ENCODE measurements at places on chromosomes 2 and 18.
A peak's percentile ranks its signal among the peaks of the same experiment; 100 is the strongest.

DNA sequence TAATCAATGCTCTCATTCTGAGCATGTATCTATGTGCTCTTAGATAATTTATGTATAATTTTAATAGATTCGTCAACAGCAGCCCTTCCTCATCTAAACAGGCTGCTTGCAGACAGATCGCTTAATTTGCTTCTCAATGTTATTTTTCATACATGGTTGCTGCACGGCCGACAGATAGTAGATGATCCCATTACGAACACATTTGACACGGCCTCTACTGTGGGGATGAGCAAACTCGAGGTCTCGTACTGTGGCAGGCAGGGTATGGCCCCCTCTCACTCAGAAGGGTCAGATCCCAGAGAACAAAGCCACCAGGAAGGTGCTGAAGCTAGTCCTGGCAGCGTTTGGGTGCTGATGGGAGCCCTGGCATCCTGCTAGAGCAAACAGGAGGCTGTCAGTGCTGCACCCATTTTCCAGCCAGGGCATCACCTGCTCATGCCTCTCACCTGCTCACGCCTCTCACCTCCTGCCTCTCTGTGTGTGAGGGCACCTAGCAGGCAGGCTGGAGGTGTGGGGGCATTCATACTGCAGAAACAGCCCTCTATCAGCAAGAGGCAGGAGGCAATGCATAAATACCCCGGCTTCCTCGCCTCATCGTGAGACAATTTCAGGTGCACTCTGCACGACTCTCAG is 80.0 kb downstream of the KLHL29 start:
- no peak for DNase-seq

- peak; percentile 78 for DNase-seq
Measured at GRCh38 chr2:230007931-230008707, 60.6 kb downstream of the SLC16A14 start.

DNA sequence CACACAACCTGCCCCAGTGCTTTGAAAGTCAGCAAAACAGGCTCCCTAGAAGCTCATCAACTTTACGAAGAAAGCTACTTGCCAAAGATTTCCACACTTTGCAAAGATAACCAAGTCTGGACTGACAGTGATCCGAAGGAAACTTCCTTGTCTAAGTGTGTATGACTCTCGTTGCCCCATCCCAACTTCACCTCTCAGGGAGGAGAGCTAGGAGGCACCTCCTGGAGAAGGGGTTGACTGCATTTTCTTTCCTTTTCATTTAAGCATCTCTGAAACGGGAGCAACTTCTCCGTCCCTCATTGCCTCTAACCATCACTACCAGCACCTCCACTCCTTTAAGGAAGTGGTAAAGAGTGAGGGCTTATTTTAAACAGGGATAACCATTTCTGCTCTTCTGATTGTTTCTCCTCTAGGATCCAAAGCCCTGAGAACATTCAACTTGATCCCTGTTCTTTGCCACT is 7.0 kb downstream of the ZEB2 start:
- DNase-seq: no peak

GRCh38 chr2:64491426-64491825 is 32.7 kb upstream of the AFTPH start:
- DNase-seq: no peak

DNA sequence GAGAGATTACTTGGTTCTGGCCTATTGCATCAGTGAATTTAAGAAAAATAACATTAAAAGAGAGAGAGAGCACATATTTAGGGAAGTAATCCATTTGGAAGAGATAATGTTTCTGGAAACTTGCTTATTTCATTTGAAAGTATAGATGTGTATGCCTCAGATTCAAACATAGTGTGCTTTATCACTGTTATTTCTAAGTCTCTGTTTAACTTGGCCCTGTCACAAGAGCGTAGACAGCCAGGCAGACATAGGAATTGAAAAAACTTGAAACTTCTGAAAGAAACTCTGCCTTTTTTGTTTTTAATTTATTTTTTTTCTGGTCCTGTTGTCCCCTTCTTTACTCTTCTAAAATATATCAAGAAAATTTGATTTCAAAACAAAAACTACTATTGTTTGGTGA is 849.1 kb downstream of the CNTNAP5 start:
- DNase-seq: no peak

- no peak for DNase-seq
Measured at GRCh38 chr2:72494392-72494791, 331.4 kb downstream of the EXOC6B start.

DNA sequence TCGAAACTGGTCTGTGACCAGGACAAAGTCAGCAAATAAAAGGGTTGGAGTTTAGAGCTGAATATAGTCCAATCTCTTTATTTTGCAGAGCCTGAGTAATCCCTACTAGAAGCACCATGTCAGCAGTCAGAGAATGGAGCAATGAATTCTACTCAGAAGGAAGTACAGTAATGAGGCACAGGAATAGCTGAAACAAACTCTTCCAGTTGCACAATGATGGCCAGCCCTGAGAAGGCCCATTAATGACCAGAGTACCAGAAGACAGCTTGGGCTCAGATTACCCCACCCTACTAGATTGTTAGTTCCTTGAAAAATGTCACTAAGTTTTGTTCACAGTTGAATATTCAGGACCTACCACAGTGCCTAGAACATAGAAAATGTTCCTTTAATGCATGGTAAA is 40.3 kb upstream of the SCG2 start:
- no peak for DNase-seq

DNA sequence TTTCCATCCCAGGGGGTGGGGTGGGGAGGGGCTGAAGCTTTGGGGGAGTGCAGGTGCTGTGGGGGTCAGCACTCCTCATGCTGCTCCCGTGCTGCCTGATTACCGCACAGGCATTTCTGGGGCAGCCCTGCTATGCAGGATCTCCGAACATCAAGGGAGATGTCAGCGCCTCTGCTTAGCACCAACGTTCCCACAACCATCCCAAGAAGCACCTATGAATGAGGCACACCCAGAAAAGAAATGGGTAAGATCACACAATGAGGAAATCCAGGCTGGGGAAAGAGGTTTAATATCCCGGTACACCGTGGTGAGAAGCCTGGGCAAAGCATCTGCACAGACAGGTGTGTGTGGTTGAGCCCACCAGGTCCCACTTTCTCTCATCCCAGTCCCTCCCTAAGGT is 17.5 kb downstream of the GAREM2 start:
- DNase-seq: no peak

- no peak for DNase-seq
Measured at GRCh38 chr2:65443509-65444186, 11.2 kb upstream of the SPRED2 start.

DNA sequence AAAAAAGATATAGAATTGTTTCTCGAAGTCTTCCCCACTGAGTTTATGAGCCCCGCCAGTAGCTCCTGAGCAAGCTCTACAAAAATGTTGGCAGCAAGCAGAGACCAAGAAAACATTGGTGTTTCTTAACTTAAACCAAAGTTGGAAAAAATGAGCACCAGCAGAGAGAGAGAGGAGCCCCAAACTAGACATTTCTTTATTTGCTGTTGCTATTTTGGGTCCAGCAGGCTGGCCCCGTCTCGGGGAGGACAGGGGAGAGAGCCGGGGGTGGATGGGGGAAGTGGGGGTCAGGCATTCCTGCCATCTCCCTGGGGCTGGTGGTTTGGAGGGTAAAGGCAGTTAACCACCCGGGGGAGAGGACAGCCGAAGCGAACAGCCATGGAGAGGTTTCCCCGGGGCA is 113.0 kb downstream of the DYSF start:
- DNase-seq: no peak

- DNase-seq: no peak
Measured at GRCh38 chr2:150595803-150596470, 108.5 kb upstream of the RND3 start.

DNA sequence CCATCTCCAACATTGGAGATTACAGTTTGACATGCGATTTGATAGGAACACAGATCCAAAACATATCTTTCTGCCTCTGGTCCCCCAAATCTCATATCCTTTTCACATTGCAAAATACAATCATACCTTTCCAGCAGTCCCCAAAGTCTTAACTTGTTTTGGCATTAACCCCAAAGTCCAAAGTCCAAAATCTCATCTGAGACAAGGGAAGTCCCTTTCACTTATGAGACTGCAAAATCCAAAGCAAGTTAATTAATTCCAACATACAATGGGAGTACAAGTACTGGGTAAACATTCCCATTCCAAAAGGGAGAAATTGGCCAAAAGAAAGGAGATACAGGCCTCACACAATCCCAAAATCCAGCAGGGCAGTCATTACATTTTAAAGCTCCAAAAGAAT is 265.4 kb downstream of the GULP1 start:
- DNase-seq: no peak

GRCh38 chr2:96907115-96908041 is 37.5 kb upstream of the SEMA4C start:
- no peak for DNase-seq

DNA sequence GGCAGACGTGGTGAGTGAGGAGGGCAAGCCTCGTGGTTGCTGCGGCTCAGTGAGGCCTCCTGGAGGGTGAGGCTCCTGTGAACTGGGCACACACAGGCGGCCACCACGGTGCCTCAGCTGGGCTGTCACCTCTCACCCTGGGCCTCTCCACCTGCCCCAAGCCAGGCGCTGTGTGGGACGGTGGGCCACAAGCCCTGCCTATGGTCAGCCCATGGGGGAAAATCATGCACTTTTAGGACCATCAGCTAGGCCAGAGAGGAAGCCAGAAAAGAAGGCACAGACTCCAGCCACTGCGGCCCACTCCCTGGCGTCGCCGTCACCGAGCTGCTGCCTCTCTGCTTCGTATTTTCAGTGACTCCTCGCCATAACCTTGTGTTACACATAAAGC is 28.5 kb upstream of the HS6ST1 start:
- DNase-seq: no peak

- no peak for DNase-seq
Measured at GRCh38 chr2:42987112-42987922, 194.9 kb upstream of the HAAO start.

DNA sequence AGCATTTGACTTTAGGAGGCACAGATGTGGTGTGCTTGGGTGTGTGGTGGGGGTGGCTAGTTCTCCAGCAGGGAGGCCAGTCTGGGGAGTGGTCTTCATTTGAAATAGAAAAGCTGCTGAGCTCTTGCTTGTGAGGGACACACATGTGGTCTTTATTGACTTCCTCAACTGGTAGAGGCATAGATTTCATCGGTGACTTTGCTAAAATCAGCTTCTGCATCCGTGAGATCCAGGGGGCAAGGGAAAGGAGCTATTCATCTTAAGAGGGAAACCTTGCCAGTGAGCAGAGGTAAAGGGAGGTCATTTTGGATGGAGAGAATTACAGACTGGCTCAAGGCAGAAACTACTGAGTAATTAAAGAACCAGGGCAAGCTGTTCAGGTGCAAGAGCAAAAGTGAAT is 4.7 kb downstream of the MAPRE3 start:
- no peak for DNase-seq

DNA sequence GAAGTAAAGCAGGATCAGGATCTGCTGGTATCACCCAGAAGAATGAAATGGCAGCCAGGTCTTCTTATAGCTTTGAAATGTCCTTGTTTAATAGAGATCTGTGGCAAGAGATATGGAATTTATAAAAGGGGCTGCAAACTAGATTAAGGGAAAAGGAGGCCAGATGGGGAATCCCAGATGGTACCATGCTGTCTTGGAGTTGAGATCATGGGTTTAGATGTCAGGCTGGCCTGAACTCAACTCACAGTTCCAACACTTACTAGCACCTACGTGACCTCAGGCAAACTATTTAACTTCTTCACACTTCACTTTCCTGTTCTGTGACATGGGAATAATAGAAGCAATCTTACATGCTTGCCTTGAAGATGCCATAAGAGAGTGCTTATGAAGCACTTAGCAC is 188.2 kb downstream of the ALK start:
- DNase-seq: no peak

- no peak for DNase-seq
Measured at GRCh38 chr2:171531836-171532450, 9.7 kb downstream of the CYBRD1 start.

DNA sequence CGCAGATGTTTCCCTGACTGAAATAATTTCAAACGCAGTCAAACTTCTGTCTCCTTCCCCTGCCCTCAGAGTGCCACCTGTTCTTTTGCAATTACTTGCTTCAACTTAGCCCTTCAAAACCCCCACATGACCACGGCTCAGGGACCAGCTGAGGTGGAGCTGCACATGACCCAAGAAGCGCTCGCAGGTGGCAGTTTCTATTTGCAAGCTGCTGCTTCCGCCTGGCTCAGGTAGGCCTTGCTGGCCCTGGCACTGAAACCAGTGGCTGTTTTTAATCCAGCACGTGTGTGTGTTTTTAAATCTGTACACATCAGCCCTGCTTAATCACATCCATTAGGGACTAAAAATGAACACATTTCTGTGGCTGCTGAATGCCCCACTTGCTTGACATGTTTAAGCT is 95.3 kb downstream of the CCDC93 start:
- DNase-seq: no peak

DNA sequence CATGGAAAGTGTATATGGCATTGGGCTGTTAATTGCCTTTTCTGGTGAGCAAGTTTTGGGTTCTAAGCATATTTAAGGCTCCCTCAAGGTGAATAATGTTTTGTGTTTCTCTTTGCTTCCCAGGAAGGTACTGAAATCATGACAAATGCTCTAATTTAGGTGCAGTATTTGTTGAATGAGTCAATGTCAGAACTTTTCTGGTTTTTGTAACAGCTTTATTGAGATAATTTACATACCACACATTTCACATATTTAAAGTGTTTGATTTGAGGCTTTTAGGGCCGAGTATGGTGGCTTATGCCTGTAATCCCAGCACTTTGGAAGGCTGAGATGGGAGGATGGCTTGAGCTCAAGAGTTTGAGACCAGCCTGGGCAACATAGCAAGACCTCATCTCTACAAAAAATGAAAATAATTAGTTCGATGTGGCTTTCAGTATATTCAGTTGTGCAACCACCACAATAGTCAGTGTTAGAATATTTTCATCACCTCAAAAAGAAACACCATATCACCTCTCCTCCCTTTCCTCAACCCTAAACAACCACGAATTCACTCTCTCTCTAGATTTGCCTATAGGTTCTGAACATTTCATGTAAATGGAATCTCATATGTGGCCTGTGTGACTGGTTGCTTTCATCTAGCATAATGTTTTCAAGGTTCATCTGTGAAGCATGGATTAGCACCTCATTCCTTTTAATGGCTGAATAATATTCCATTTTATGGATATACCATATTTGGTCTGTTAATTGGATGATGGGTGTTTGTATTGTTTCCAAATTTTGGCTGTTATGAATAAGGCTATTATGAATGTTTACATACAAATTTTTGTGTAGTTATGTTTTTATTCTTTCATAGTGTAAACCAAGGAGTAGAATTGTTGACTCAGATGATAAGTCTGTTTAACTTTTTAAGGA is 54.9 kb downstream of the MGAT5 start:
- DNase-seq: no peak

- no peak for DNase-seq
Measured at GRCh38 chr2:201621293-201621999, 21.9 kb downstream of the TMEM237 start.

DNA sequence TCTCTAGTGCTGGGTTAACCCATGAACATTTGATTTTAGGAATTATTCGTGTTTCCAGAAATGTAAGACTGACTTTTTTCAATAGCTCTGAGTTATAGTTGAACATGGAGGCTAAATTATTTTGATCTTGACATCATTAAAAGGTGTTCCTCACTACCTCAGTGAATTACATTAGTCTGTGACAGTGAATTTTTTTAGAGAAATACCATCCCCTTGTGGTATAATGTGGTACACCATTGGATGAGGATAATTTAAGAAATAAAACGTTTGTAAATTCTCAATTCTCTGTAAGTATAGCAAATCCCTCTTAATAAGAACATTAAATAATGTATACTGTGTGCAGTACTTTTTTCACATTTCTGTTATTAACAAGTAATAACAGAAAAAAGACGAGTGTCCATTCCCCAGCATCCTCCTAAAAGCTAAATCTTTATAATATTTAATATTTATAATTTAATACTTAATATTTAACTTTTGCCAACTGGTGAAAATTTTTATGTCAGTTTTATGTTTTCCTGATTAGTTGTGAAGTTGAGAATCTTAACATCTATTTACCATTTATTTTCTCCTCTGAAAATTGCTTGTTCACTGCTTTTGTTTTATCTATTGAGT is 70.3 kb upstream of the CWC22 start:
- no peak for DNase-seq

All from stimulated activated CD8-positive, alpha-beta memory T cell treated with anti-CD3 and anti-CD28 coated beads, Interleukin-15, amount 100 ng/mL, for 24 hours (primary cell).